Gastrocnemius medialis (tissue), 4 donors: ENCODE measurements at places on chromosomes 16 and 17.

- peak overlapping the region; percentile 89 for H3K4me3 ChIP-seq
- H3K36me3 ChIP-seq = no peaks in the 10 kb centered on the region
- peaks cover 32% of the 10 kb centered on the region for H3K4me1 ChIP-seq
- H3K27ac ChIP-seq = peak overlapping the region; percentile 97
- DNase-seq = peak; percentile 76
Observed at GRCh38 chr17:70168044-70168976, 1.0 kb upstream of the KCNJ2 start.

DNA sequence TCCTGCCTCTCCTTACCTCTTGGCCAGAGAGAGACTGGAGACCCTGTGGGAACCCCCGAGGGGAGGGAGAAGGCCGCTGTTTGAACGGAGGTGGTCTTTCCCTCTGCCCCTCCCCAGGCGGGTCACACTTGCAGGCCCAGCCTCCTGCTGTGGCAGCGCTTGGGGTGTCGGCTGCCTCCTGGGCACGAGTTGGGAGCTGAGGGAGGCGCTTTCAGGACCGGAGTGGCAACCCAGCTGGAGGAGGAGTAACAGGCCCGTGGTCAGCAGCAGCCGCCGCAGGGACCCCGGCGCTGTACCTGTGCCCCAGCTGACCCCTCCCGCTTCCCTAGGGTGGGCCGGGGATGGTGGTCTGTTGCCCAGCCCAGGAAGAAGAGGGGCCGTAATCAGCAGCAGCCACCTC lies 278.3 kb downstream of the SEC14L1 start:
- H3K4me1 ChIP-seq = peaks cover 51% of the 10 kb centered on the region
- no peaks in the 10 kb centered on the region for H3K27me3 ChIP-seq
- H3K4me3 ChIP-seq = no peak overlapping the region
- H3K36me3 ChIP-seq = no peaks in the 10 kb centered on the region

- H3K27me3 ChIP-seq = no peaks in the 10 kb centered on the region
- H3K4me1 ChIP-seq = peaks cover 6% of the 10 kb centered on the region
Observed at GRCh38 chr16:14378689-14379467, 251.2 kb downstream of the PARN start.

DNA sequence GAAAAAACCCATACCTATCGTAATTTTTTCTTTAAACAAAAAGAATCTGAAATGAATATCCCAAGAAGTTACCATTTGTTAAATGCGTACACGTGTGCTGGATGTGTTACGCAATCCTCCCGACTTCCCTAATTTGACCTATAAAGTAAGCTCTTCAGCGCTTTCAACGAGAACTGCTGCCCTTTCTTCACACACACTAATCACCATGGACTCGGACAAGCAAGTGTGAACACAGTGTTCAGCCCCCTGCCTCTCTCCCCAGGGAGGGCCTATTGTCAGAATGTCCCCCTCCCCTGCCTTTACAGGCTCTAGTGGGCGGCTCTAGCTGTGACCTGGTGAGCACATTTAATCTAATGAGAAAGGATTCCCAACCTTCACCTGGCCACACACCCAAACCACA lies 216.1 kb downstream of the CEP112 start:
- no peaks in the 10 kb centered on the region for H3K4me1 ChIP-seq
- no peaks in the 10 kb centered on the region for H3K27me3 ChIP-seq
- no peaks in the 10 kb centered on the region for H3K36me3 ChIP-seq

DNA sequence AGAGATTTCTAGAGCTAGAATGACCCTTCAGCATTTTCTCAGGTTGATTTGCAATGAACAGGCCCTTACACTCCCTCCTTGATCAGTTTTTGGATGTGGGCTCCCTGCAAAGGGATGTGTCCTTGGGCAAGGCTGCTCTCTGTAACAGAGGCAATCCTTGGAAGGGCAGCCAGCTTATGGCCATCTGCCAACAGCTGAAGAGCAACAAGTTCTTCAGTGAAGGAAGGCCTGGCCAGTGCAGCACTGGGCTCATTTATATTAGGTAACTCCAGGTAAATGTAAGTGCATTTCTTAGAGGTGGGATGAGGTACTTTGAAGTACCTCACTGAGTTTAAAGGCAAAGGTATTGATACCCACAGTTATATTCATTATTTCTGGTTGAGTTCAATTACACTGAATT lies 114.3 kb upstream of the KCNJ16 start:
- H3K27ac ChIP-seq = no peak overlapping the region
- H3K36me3 ChIP-seq = no peaks in the 10 kb centered on the region
- peaks cover 12% of the 10 kb centered on the region for H3K4me1 ChIP-seq
- no peaks in the 10 kb centered on the region for H3K27me3 ChIP-seq
- no peak overlapping the region for H3K4me3 ChIP-seq

GRCh38 chr17:49523706-49524472 lies 28.8 kb downstream of the NGFR start:
- H3K4me3 ChIP-seq = no peak overlapping the region
- no peak overlapping the region for H3K27ac ChIP-seq
- no peak for DNase-seq
- no peaks in the 10 kb centered on the region for H3K27me3 ChIP-seq

- no peak overlapping the region for H3K4me3 ChIP-seq
- no peak overlapping the region for H3K27ac ChIP-seq
- H3K4me1 ChIP-seq = no peaks in the 10 kb centered on the region
- DNase-seq = no peak
- no peaks in the 10 kb centered on the region for H3K27me3 ChIP-seq
Observed at GRCh38 chr16:57166451-57166850, 19.4 kb downstream of the PSME3IP1 start.

DNA sequence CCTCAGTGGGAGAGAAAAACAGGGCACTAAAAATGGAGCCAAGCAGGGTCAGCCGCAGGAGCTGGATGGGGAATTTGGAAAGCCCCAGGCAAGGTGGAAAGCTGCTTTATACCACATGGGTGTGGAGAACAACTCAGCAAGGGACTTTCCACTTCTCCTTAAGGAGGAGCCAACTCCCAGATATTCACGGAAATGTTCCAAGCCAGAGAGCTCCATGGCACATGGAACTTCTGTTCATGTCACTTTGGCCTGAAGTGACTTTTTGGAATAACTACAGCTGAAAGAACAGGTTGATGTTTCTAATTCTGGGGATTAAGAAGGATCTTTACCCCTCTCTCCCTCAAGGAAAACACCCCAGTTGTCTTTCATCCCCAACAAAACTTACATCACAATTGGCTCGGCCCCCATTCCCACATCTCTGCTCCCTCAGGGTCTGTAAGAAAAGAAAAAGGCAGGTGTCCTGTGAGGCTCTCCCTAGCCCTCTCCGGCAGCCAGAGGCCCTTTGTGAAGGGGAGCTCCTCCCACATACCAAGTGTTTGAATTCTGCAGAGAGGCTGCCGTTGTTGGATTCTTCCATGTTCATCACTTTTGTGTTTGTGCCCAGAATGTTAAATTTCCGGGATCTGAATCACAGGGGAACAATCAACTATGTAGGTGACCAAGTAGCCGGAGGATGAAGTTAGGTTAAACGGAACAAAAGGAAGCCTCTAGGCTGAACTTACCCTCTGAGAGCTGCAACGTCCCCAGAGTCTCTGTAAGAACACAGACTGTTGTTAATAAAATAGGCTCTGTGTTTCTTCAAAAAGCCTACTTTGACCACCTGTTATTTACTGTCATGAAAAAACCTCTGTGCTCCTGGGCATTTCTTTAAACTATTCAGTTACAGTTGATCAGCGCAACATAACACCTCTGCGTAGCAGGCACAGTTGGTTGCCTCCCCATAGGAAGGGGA lies 41.0 kb downstream of the STAT5A start:
- peaks cover 7% of the 10 kb centered on the region for H3K36me3 ChIP-seq
- DNase-seq = no peak
- no peak overlapping the region for H3K4me3 ChIP-seq
- H3K4me1 ChIP-seq = peaks cover 10% of the 10 kb centered on the region
- peak overlapping the region; percentile 66 for H3K27ac ChIP-seq
- no peaks in the 10 kb centered on the region for H3K27me3 ChIP-seq

DNA sequence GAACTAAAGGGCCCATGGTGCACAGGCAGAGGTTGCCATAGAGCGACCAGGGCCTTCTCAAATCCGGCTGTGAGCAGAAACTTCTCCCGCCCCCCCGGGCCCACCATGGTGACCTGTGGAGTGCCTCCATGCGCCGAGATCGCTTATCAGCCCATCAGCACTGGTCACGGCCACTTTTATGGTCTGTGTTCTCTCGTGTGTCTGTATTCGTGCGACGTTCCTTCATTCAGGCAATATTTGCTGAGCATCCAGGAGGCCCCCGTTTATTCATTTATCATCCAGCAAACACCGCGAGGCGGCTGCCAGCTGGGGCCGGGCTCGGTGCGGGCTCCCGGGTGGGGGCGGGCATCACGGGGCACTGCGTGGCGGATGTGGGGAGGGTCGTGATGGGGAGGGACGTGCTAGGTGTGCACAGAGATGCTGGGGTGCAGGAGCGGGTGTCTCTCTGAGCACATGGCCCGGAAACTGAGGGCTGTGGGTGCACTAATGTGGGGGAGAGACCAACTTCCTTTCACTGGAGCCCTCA lies 88.0 kb upstream of the CBX4 start:
- H3K4me1 ChIP-seq = peaks cover 7% of the 10 kb centered on the region
- no peaks in the 10 kb centered on the region for H3K36me3 ChIP-seq
- no peak overlapping the region for H3K4me3 ChIP-seq
- no peak for DNase-seq
- H3K27me3 ChIP-seq = peaks cover 49% of the 10 kb centered on the region
- no peak overlapping the region for H3K27ac ChIP-seq

DNA sequence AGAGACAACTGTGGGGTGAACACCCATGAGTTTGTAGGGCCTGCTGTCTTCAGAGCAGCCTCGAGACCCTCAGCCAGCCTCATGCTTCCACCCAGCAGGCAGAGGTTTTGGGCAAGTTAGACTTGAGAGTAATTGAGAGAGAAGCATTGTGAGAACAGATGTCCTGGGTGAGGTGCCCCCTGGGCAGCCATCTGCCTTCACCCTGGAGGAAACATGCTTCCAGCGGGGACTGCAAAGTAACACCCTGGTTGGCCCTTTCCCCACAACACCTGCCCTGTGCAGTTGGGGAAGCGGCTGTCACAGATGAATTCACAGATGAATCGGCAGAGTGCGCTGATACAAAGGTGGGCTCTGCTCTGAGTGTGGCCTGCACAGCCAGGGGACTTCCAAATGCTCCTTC lies 23.4 kb downstream of the ATPAF2 start:
- DNase-seq = no peak
- no peaks in the 10 kb centered on the region for H3K36me3 ChIP-seq
- H3K4me3 ChIP-seq = no peak overlapping the region

DNA sequence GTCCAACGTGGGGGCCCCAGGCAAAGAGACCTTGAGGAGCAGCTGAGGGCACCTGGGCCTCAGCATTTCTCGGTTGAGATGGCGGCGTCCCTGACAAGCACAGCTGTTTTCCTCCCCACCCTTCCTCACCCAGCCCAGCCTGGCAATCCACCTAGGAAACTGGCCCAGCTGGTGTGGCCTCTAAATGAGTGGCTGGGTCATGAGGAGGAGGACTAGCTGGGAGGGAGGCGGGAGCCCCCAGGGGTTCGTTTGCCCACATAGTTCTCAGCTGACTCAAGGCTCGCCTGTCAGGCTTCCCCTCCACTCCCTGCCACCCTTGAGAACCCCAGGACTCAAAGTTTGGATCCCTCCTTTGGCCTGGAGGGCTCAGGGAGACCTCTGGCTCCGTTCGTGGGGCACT lies 5.9 kb downstream of the RNF222 start:
- H3K27me3 ChIP-seq = peaks cover 39% of the 10 kb centered on the region
- H3K27ac ChIP-seq = no peak overlapping the region
- H3K4me1 ChIP-seq = no peaks in the 10 kb centered on the region
- DNase-seq = no peak
- no peak overlapping the region for H3K4me3 ChIP-seq
- no peaks in the 10 kb centered on the region for H3K36me3 ChIP-seq

- H3K27ac ChIP-seq = no peak overlapping the region
- no peaks in the 10 kb centered on the region for H3K4me1 ChIP-seq
- H3K27me3 ChIP-seq = no peaks in the 10 kb centered on the region
- no peak overlapping the region for H3K4me3 ChIP-seq
Observed at GRCh38 chr16:64449506-64449905, 672.4 kb downstream of the CDH11 start.

GRCh38 chr16:75114179-75114945 lies 2.2 kb downstream of the LDHD start:
- no peaks in the 10 kb centered on the region for H3K36me3 ChIP-seq
- H3K27ac ChIP-seq = peak overlapping the region; percentile 96
- no peak for DNase-seq
- no peak overlapping the region for H3K4me3 ChIP-seq
- H3K27me3 ChIP-seq = no peaks in the 10 kb centered on the region

DNA sequence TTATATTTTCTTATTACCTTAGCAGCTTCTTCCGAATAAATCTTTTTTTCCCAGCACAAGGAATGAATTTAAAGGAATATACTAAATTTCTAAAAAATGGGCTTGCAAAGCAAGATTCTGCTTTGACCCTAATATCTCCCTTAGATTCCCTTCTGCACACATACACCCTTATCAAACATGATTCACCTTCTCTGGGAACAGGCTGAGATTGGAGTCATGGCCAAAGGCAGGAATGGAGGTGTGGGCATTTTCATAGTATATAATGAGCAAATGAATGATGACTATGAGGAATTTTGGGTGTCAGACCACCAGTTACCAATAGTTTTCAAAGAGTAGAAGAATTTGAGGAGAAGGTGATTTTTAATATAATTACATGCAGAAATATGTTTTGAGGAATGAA lies 231.3 kb upstream of the CDH11 start:
- no peaks in the 10 kb centered on the region for H3K4me1 ChIP-seq
- H3K27me3 ChIP-seq = no peaks in the 10 kb centered on the region
- no peak overlapping the region for H3K4me3 ChIP-seq
- no peaks in the 10 kb centered on the region for H3K36me3 ChIP-seq

DNA sequence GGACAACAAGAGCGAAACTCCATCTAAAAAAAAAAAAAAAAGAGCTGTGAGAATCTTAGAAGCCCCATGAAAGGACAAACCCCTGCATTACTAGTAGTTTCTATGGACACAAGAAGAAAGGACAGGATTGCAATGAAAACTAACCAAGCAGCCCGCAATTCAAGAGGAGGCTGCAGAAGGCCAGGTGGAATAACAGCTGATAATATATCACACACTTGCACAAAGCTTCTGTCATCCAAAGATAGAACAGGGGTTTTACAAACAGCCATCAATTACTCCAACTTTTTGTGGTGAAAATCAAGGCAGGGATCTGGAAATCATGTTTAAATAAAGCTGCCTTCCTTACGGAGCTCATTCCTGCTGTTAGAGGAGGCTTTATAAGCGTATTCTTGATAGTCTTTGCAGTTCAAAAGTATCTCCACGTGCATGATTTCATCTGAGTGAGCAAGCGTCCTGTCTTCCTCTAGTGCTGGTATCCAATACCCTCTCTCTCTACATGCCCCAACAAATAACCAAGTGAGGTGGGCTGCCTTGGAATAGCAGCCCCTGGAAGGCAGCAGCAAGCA lies 23.1 kb upstream of the TMEM94 start:
- H3K4me3 ChIP-seq = no peak overlapping the region
- DNase-seq = no peak
- H3K4me1 ChIP-seq = peaks cover 13% of the 10 kb centered on the region
- no peaks in the 10 kb centered on the region for H3K36me3 ChIP-seq

GRCh38 chr17:78817123-78817522 lies 23.5 kb downstream of the USP36 start:
- no peaks in the 10 kb centered on the region for H3K36me3 ChIP-seq
- no peak overlapping the region for H3K4me3 ChIP-seq
- H3K27ac ChIP-seq = no peak overlapping the region
- H3K4me1 ChIP-seq = peaks cover 3% of the 10 kb centered on the region
- no peak for DNase-seq
